ENCODE measurements at places on chromosomes 5 and 9.

DNA sequence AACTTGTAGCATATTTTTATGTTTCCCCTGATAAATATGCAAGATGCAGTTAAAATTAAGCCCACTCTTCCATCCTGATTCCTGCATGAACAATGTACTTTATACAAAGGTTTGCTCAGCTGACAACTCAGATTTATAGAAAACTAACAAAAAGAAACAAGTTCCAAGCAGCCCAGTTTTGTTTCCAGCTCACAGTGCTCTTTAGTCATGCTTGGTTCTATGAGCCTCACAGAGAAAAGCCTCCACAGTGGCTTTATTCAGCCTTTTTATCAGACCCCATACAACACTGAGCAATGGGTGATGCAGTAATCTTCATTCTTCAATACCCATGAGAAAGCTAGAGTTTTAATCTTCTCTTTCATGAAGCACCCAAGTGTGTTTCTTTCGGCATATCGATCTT is 329.6 kb downstream of the SLCO4C1 start:
- DNase-seq: no peak

DNA sequence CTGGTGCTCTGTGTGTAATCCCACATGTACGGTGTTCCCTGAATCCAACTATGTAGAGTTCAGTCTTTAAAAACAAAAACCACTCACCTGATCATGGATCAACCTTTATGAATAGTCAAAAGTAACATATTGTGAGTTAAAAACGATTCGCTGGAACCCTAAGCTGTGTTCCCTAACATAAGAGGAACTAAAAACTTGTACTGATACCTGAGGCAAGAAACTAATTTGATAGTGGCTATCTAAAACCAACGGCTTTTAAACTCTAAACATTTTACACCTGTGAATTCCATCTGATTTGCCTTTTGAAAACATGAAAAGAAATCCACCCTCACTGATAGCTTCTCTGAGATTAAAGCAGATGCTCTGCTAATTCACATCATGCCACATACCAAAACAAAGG is 101.5 kb downstream of the DEPDC1B start:
- no peak for DNase-seq

GRCh38 chr9:7570107-7570720 is 229.4 kb downstream of the DMAC1 start:
- DNase-seq: peak; percentile 12

DNA sequence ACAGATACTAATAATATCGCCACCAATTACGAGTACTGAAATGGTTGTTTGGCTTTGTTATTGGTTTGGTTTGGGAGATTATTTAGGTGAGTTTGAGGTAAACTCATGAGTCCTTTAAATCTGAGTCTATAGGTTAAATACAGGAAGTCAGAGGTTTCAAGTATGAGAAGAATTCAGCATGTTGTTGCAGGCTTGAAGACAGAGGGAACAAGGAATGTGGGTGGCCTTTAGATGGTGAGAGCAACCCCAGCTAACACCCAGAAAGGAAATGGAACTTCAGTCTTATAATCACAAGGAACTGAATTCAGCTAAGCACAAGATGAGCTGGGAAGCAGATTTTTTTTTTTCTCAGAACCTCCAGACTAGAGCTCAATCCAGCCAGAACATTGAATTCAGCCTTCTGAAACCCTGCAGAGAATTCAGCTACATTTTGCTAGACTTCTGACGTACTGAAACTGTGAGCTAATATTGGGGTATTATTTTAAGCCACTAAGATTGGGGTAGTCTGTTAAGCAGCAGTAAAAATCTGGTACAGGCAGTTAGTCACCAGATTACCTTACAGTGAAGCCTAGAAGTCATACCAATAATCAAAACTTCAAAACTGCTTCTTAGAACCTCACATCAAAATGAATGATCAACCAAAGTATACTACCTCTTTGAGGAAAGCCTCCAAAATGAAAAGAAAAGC is 216.0 kb upstream of the PUM3 start:
- DNase-seq: no peak

GRCh38 chr5:179326122-179326927 is 18.9 kb downstream of the ADAMTS2 start:
- DNase-seq: no peak

DNA sequence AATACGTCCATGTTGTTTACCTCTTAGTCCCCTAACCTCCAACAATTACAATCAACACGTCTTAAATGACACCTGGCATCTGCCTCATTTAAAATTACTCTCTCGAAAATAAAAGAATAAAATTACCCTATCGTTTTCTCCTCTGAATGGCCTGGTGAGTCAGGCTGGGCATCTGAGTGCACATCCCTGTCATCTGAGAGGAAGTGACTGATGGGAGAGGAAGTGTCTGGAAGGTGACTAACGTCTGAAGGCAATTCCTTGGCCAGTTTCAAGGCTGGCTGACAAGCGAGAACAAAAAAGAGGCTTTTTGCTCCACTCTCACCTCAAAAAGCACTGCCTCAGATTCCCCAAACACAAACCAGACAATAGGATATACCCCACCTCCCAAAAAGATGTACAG is 57.7 kb downstream of the MAPKAP1 start:
- no peak for DNase-seq

DNA sequence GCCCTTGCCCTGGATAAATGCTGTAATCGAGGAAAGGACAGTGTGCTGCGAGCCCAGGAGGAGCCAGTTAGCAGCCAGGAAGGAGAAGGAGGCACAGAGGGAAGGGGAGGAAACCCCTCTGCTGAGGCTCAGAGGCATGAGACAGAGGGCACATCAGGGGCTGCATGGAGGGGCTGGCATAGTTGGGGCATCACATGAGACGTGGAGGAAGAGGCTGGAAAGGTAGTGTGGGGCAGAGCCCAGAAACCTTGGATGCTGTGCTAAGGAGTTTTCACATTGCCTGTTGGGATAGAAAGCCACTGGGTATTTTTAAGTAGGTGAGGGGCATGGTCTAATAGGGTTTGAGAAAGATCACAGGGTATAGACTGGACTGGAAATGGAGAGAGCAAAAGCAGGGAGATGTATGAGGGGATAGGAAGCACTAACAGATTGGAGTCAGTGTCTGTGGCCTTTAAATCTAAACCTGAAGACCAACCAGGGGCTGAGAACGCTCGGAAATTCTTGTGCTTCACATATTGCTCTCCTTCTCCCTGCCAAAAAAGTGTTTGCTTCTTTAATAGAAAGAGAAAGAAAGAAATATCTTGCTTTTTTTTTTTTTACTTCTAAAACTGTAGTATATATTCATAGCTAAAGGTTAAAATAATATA is 33.0 kb upstream of the ANGPTL2 start:
- DNase-seq: no peak

GRCh38 chr9:126058011-126058531 is 268.6 kb upstream of the MVB12B start:
- DNase-seq: no peak
